ENCODE measurements at places on chromosomes 13 and 19.

DNA sequence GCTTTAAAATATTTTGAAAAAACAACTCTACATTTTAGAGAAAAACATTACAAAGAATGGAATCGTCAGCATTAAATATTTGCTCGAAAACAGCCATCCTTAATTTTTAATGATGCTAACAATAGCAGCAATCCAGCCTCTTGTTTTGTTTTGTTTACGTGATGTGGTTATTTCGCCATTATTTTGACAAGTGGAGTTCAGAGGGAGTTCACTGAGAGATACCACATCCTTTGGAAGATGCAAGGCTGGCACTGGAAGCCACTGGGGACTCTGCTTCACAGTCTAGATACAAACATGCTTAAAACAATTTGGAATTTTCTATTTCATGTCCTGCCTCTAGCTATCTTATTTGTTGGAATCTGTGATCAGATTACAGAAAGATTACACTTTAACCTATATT, 556.3 kb downstream of the PCDH17 start:
- DNase-seq, result peak; percentile 55

GRCh38 chr19:30865511-30865910, 483.7 kb downstream of the TSHZ3 start:
- DNase-seq, result no peak

DNA sequence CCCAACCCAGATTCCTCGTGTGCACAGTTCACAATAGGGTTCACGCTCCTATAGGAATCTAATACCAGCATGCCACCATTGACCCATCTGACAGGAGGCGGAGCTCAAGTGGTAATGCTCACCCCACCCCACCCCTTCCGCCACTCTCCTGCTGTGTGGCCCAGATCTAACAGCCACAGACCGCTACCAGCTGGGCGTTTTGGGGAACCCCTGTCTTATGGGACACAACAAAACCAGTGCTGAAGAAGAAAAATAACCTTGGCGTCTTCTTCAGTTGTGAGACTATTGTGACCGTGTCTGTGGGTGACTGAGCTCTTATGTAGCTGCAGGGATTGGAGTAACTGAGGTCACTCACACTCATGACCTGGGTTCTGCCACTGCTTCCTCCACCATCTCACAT, 5.2 kb upstream of the OR10H1 start:
- DNase-seq, result no peak

GRCh38 chr13:95535243-95535642, 17.3 kb upstream of the CLDN10 start:
- DNase-seq, result no peak

- DNase-seq, result no peak
Measured at GRCh38 chr19:21482863-21483276, 22.5 kb upstream of the ZNF429 start.

- no peak for DNase-seq
Measured at GRCh38 chr13:24759197-24759596, 4.8 kb upstream of the RNF17 start.

DNA sequence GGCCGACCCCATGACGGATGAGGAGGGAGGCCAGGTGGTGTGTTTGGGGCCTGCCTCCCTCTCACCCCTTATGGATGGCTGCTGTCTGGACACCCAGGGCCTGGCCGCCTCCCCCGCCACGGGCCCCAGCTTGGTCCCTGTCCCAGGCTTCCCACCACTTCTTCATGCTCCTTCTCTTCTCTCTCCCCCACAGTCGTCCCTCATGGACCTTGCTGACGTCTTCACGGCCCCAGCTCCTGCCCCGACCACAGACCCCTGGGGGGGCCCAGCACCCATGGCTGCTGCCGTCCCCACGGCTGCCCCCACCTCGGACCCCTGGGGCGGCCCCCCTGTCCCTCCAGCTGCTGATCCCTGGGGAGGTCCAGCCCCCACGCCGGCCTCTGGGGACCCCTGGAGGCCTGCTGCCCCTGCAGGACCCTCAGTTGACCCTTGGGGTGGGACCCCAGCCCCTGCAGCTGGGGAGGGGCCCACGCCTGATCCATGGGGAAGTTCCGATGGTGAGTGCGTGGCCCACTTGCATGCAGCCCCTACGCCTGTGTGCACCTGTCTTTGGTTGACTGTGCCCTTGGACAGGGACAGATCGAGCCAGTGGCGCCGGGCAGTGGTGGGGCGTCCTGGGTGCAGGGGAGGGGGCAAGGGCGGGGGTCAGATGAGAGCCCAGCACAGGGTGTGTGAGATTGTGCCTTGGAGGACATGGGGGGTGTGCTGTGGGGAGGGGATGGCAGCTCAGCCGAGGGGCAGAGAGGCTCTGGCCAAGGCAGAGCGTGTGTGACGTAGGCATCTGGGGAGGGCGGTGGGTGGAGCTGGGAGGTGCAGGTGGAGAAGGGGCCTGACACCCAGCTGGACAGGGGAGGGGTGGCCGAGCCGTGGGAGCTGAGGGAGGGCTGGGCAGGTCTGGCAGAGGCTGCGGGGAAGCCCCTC, 16.8 kb downstream of the EPN1 start:
- DNase-seq, result no peak

DNA sequence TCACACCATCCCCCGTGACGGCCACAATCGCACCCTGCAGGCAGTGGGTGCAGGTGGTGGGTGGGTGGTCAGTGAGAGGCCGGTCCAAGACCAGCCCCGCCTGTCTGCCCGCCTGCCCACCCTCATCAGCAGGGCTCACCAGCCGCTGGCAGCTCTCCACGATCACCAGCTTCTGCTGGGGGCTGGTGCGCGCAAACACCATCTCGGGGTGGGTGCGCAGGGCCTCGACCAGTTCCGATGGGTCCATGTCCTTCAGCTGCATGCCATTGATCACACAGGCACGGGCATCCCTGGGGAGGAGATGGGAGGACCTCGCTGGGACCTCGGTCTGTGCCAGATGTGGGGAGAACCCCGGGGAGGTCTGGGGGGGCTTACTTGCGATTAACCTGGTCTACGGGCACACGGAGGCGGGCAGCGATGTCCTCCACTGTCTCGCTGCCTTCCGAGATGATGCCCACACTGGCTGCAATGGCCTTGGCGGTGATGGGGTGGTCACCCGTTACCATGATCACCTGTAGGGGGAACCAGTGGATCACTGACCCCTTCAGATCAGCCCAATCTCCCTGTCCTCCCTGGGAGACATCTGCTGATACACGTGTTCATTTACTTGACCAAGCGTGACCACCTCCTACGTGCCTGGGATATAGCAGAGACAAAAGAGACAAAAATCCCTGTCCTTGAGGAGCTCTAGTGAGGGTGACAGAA, 8.0 kb downstream of the ATP4A start:
- DNase-seq, result no peak

- peak; percentile 52 for DNase-seq
Measured at GRCh38 chr13:71758828-71759227, 108.2 kb downstream of the DACH1 start.

DNA sequence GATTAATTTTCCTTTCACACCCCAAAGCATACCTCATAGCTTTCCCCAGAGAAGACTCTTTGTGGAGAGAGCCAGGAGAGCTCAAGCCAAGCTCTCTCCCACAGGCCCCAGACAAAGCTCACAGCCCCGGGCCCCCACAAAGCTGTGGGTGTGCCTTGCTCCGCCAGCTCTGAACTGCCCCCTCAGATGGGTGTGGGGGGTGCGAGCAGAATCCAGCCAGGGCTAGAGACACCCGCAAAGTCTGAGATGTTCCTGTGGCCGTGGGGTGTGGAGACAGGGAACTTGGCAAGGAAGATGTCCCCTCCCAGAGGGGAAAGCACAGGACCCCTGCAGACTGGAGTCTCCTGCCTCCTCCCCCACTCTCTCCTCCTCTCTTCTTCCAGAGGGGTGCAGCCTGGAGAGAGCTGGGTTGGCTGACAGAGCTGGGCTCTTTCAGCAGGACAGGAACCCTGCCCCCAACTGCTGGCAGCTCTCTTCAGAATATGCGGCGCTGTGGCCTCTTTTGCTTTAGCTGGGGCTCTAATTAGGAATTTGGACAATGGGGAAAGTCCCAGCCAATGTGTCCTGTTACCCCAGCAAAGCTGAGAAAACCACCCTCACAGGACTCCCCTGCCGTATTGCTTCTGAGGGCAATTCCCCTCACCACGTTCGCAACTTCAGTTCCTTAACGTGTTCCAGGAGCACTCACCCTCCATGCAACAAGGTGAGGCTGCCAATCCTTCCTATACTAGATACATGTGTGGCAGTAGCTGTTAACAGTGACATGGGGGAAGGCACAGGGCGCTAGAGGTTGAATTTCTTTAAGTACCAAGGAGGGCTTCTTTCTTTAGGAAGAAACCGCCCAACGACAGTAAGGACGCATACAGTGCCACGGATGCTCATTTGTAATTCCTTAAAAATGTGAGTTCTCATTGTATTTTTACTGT, 170.0 kb downstream of the COL4A1 start:
- no peak for DNase-seq

GRCh38 chr19:13665125-13665905, 99.0 kb upstream of the MRI1 start:
- DNase-seq, result no peak

GRCh38 chr13:99277629-99278028, 19.4 kb upstream of the GPR18 start:
- no peak for DNase-seq

- no peak for DNase-seq
Measured at GRCh38 chr19:21483589-21484170, 21.7 kb upstream of the ZNF429 start.

DNA sequence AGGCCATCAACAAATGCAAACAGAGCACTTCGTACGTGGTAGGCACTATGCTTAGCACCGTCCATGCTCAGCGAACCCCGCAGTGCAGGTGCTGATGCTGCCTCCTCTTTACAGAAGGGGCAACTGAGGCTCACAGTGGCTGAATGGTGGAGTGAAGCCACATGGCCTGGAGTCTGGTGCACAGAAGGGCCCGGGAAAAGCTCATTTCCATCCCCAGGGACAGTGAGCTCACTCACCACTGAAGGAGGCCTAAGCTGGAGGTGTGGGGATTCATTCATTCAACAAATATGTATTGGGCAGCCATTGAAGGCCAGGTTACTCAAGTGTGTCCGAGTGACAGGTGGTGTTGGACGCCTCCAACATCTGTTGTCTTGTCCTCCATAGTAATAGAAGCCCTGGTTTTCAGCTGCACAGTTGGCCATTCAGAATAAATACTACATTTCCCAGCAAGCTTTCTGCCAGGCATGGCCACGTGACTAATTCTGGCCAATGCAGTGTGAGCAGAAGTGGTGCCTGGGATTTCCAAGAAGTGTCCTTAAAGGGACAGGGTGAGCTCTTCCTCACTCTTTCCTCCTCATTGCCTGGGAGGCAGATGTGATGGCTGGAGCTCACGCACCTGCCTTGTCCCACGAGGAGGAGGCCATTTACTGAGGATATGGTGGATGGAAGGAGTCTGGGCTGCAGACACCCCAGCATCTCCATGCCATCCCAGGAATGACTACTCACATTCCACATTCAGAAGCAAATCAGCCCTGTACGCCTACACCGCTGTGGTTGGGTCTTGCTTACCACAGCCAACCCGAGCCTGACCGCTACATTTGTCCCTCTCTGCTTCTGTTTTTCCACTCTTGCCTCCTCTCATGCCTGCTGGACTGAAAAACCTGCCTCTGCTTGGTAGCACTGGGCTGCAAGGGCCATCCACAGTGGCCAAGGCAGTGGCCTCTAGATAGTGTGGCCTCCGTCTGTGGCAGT, 2.3 kb upstream of the ZNRF4 start:
- peak; percentile 47 for DNase-seq

DNA sequence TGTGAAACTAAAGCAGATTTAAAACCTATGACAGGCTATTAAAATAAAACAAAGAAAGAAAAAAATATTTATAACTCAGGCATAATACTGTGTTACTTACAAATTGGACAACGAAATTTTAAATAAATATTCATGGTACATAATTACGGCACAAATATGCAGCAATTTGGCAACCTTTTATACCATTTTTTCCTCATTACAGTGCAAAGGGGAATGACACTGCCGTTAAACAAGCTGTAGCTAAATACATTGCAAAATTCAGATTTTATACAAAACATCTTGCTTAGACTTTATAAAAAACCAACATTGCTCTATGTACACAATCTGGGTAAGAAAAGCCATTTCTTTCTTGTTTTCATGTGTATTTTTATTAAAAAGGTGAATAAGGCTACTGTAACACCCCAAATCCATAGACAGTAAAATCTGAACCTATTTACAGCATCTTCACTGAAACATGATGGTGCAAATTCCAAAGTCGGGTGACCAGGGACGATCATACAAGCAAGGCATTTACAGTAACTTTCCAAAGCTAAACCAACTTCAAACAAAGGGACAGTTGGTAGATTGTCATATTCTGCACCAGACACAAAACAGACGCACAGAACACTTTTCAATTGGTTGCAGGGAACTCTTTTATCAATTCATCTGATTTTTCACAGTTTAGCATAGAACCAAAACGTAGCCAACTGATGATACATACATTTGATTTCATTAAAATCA, 45.5 kb downstream of the EFNB2 start:
- DNase-seq, result no peak

DNA sequence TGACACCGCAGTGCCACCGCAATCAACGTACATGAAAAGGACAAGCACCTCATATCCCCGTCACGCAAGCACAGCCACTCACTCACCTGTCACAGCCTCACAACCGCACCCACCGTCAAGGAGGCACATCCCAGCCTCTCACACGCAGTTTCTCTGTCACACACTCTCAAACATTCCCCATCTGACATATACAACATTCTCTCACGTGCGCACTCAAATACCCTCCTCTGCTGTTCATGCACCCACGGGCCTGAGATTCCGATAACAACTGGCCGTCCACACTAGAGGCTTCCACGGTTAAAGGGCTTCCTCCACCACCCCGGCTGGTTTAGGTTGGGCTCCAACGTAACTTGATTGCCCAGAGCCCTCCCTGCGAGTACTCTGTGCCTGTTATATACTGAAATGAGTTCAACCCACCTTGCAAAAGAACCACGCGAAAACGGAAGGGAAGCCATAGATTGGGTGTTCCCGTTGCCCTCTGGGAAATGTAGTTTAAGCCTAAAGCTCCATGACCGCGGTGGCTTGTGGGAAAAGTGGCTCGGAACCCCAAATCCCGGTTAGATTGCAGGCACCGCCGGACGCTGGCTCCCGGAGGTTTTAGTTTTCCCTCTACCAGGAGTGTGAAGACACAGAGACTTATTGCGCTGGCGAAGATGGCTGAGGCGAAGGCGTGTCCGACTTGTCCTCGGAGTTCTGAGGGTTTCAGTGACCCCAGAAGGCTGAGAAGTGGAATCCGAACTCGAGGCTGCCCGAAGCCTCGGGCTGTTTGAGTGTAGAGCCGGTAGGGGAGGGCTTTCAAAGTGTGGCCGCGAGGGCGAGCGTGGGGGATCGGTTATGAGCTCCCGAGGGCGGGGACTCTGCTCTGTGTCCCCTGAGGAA, at the start of gene ZNF573:
Gene ZNF573 (minus strand): TSS at position 460 of the 879 bp plus-strand sequence. CDS start 5,857 bp downstream, outside the sequence.
- DNase-seq, result peak; percentile 97

GRCh38 chr19:35641515-35642151, at the start of gene ETV2:
ETV2 (plus strand) TSS chr19:35641745; CDS start chr19:35642461, 716 bp downstream.
- peak; percentile 25 for DNase-seq

- no peak for DNase-seq
Measured at GRCh38 chr19:34075661-34076091, 96.6 kb upstream of the LSM14A start.

- no peak for DNase-seq
Measured at GRCh38 chr13:112802802-112803195, 113.0 kb downstream of the ATP11A start.

GRCh38 chr19:1162404-1163282, 11.4 kb downstream of the SBNO2 start:
- DNase-seq, result no peak

- no peak for DNase-seq
Measured at GRCh38 chr13:26376430-26376829, 122.5 kb downstream of the CDK8 start.

- DNase-seq, result no peak
Measured at GRCh38 chr13:110433014-110433413, 125.9 kb downstream of the COL4A2 start.
